ENCODE measurements at places on chromosomes 6 and 20.

GRCh38 chr6:36402481-36402880 is 15.0 kb upstream of the ETV7 start:
- DNase-seq, result no peak

DNA sequence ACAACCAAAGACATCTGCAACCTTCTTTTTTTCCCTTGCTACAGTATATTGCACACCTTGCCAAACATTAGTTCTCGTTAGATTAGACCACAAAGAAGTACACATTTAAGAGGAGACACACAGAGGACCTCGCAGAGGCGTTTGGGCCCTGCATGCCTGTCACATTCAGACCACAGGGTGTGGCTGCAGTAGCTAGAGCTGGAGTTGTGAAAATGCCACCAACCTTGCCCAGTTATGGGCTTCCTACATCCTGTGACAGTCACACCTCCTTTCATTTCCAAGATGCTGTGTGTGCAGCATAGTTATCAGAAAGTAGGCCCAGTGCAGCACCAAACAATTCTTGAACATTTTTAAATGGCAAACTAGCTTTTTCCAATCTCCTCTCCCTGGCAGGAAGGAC is 2.4 kb downstream of the SYNE1 start:
- DNase-seq, result no peak

GRCh38 chr6:151100326-151100725 is 139.4 kb upstream of the AKAP12 start:
- DNase-seq, result no peak

DNA sequence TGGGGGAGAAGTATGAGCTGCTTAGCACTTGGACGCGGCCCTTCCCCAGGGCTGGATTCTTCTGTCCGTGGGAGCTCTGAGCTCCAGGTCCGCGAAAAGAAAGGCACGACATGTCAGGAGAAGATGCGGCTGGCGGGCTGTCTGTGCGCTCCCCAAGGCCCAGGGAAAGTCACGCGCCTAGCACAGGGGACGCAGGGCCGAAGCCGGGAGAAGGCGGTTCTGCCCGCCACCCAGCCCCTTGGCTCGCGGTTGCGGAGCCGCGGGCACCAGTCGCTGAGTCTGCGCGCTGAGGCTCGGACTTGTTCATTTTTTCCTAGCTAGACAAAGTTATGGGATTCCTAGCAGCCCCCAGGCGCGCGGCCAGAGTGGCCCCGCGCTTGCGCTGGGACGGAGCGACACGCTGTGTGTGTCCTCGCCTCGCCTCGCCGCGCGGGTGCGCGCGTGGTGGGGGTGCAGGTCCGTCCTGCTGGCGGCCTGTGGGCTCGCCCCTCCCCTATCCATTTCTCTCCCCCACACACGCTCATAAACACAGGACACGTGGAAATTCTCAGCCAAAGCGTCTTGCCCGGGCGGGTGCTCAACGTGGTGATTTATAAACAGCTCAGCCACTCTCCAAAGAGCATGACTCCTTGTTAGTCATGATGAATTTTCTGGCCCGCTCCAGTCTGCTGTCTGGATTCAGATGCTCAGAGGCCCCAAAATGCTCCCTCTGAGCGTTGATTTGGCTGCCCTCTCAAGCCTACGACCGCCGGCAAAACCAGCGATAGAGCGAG is 1.9 kb upstream of the POU3F2 start:
- DNase-seq, result no peak

DNA sequence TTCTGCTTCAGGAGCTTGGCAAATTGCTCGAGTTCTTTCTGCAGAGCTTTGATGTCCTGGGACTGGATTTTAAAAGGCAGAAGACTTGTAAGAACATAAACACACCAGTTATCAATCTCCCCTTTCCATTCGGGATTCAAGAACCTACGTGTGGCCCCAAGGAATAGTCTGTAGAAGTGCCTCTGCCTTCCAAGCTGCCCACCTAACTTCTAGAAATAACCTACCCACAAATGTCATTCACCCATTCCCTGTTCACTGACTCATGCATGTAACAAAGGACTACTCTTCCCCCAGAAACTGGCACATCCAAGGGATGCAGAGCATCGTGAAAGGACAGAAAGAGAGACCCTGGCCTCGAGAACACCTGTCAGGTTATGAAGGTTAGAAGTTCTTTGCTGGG is 4.5 kb downstream of the POU5F1 start:
- DNase-seq, result no peak

GRCh38 chr6:965343-965742 is 272.4 kb upstream of the EXOC2 start:
- no peak for DNase-seq

GRCh38 chr6:46440141-46440540 is 51.1 kb downstream of the RCAN2 start:
- no peak for DNase-seq

- no peak for DNase-seq
These were observed 55.1 kb downstream of the CHD6 start for GRCh38 chr20:41563087-41563486.

GRCh38 chr20:59561228-59561605 is 43.1 kb upstream of the PHACTR3 start:
- no peak for DNase-seq

DNA sequence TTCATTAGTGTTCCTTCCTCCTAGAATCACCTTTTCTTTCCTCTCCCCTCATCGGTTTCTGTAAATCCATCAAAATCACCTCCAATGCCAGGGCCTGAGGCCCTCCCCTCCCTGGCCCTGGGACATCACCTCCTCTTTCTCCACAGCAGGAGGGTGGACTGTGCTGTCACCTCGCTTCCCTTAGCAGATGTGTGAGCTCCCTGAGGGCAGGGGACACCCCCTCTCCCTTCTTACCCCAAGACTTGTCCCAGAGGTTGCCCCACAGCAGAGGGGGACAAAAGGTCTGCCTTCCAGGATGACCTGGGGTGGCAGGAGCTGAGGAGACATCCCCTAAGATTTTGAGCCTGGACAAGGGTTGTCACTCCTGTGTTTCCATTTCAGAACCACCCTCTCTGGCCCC is 5.9 kb downstream of the ULBP1 start:
- no peak for DNase-seq

DNA sequence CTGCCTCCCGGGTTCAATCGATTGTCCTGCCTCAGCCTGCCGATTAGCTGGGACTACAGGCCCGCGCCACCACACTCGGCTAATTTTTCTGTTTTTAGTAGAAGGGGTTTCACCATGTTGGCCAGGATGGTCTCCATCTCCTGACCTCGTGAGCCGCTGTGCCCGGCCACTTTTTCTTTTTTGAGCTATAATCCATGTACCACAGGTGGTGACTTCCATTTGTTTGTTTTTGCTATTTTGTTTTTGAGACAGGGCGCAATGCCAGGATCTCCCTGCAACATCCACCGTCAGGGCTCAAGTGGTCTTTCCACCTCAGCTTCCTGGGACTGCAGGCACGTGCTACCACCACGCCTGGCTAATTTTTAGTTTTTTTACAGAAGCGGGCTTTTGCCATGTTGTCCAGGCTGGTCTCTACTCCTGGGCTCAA is 8.5 kb downstream of the HSPA1B start:
- DNase-seq, result no peak

GRCh38 chr20:21436205-21436604 is 38.9 kb upstream of the NKX2-4 start:
- no peak for DNase-seq

All from SHP77 (cell line).